ENCODE measurements at places on chromosomes 2 and 18.

DNA sequence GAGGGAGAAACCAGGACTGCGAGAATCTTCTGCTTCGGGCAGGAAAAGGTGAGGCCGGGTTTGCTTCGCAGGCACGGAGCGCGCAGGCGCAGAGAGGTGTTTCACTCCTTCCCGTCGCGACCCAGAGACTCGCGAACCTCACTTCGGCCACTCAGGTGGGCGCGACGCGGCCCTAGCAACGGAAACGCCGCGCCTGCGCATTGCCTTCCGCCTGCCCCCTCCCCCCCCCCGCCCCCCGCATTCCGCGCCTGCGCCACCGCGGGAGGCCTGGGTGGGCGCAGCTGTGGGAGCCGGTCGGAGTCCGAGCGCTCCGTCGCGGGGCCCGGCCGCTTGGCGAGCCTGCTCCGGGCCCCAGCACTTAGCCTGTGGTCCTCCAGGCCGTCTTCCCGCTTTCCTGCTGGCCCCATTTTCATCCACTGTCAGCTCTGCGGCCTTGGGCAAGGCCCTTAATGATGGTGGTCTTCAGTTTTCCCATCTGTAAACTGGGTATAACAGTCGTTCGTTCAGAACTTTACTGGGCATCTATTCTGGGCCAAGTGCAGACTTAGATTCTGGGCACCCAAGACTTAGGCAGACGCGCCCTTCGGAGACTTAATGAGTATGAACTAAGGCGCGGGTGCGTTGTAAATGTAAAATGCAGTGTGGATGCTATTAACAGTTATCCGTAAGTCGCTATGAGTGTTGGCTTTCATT is 62.1 kb upstream of the ACKR3 start:
- DNase-seq, result no peak

DNA sequence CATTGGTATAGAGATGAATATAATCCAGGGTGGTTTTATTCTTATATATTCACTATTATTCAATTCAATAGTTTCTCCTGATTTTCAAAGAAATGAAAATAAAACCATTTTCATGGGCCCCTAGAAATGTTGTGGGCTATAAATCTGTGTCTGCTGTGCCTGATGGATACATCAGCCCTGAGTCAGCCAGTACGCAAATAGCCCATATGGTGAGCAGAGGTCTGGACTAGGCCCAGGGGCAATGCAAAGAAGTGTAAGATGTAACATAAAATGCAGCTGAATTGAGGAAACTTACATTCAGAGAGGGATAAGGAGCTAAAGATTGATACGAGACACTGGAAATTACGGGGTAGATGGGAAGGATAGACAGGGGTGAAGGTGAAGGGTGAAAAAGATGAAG is 122.5 kb downstream of the MAIP1 start:
- no peak for DNase-seq

GRCh38 chr2:118061135-118061955 is 26.9 kb upstream of the INSIG2 start:
- DNase-seq, result no peak

DNA sequence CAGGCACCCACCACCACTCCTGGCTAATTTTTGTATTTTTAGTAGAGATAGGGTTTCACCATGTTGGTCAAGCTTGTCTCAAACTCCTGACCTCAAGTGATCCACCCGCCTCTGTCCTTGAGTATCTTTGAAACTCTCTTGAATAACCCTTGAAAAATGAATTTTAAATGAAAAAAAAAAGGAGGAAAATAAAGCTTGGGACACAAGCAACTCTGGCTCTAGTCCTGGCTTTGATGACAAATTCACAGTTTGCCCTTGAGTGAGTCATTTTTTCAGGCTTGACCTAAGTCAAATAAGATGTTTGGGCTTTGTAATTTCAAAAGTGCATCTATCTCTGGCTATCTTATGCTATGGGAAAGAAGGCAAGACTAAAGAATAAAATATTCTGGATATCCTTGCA is 79.0 kb upstream of the TRIB2 start:
- no peak for DNase-seq

- DNase-seq, result no peak
Observed at GRCh38 chr2:110770404-110770958, 38.1 kb downstream of the ACOXL start.

- no peak for DNase-seq
Observed at GRCh38 chr2:232365621-232366321, 12.8 kb upstream of the ALPP start.

DNA sequence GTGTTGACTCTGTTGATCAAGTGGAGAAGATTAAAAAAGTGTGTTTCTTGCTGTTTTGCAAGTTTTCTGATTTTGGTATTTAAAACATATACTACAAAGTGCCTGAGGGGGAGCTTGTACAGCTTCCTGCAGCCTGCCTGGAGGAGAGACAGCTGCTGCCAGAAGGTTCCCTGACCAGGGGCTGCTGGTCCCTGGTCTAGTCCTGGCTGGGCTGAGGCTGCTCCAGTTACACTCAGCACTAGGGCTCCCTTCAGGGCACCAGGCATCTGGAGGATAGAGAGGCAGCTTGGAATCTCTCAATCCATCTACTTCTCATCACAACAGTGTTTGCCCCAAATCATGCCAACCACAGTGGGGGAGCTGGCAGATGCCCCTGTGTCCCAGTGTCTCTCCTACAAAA is 4.8 kb downstream of the MC2R start:
- no peak for DNase-seq

- DNase-seq, result no peak
Observed at GRCh38 chr18:77055429-77056300, 76.9 kb downstream of the MBP start.

DNA sequence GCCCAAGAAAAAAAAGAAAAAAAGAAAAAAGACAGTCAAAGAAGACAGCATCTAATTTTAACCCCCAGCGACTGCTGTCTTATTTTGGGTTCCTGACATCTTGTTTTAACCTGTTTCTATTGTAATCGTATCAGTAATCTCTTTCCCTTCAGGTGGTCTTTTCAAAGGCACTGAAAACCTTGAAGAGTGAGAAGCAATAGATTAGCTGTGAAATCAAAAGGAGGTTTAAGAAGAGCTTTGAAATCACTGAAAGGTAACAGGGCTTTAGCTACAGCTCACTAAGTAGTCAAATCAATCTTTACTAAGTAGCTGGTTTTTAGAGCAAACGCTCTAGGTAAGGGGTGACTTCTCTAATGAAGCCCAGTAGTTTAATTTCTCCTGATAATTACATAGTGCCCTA is 5.4 kb upstream of the TANC1 start:
- no peak for DNase-seq

DNA sequence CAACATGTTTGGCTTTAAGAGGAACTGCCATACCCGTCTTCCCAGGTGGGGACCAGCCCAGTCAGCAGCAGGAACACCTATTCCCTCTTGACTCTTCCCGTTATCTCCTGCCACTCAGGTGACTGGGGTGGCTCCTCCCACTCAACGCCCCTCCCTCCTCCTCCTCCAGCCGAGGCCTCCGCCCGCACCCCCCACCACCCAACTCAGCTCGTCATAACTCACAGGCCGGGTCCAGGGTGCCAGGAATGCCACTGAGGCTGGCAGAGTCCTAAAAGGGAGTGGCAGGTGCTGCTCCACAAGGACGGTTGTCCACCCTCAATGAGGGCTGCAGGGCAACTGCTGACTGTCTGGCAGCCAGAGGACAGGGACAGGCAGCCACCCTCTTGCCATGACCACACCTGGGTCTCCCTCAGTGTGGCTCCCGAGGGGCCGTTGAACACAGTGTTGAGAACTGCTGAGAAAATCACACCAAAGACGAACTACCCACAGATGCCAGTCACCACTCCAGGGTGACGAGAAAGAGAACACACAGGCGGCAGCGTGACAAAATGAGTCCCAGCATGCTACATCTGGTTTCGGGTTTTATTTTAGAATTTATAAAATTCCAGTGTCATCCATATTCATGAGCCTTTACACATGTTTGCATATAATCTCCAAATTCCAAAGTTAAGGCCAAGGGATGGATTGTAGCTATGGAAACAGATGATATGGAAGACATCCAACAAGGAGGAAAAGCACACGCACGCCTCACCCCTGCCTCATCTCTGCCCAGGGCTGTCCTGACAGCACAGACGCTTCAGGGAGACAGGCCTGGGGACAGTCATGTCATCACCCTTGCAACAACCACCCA is 38.5 kb downstream of the ANO7 start:
- no peak for DNase-seq

DNA sequence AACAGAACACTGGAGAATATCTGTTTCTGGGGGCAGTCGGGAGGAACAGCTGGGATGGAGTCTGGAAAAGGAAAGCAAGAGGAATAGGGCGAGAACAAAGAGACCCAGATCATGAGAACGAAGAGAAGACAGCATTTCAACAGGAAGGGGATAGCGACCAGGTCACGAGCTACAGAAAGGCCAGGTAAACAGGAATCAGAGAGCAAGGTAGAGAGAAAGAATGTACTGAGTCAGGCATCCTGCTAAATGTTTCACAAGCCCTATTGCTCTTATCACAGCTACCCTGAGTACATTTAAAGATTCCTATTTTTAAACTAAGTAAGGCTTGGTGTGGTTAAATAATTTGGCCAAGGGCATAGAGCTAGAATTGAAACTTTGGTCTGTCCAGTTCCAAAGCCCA is 254.9 kb upstream of the RAB12 start:
- no peak for DNase-seq
